Aorta (tissue), 5 donors: ENCODE measurements at places on chromosomes 6 and 20. TPM values are rescaled to one million over a fixed set of nuclear protein-coding genes. Genes with fewer than 3 reads are reported as not detected.

The MGME1 gene
- total RNA-seq = 10.8 TPM

- no peaks in the 10 kb centered on the region for H3K4me1 ChIP-seq
- H3K27me3 ChIP-seq = no peaks in the 10 kb centered on the region
- no peaks in the 10 kb centered on the region for H3K36me3 ChIP-seq
- no peak for DNase-seq
Observed at GRCh38 chr20:32183947-32184635, 23.5 kb downstream of the PLAGL2 start.

DNA sequence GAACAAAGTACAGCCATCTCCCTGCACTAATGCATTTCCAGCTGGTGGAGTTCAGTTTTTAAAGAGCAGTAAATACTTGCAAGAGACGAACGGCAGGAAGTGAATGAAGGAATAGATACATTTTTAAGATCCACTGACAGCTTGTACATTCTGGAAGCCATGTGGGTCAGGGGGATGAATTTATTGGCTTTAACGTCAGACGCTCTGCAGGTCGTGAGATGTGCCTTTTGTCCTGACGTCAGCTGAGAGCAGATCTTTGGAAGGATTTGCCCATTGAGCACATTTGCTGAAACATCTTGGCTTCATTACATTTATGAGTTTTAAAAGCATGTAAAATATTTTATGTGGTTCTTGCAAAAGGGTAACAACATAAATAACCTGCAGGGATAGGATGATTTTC, 29.5 kb upstream of the SALL4 start:
- no peaks in the 10 kb centered on the region for H3K4me1 ChIP-seq
- no peaks in the 10 kb centered on the region for H3K36me3 ChIP-seq
- H3K27ac ChIP-seq = no peak overlapping the region
- no peaks in the 10 kb centered on the region for H3K27me3 ChIP-seq
- DNase-seq = no peak

- no peak overlapping the region for H3K4me3 ChIP-seq
- no peaks in the 10 kb centered on the region for H3K4me1 ChIP-seq
- no peak overlapping the region for H3K27ac ChIP-seq
- no peaks in the 10 kb centered on the region for H3K36me3 ChIP-seq
- no peak for DNase-seq
- H3K27me3 ChIP-seq = no peaks in the 10 kb centered on the region
Observed at GRCh38 chr6:9398071-9398766, 962.9 kb upstream of the SLC35B3 start.
